ENCODE measurements at places on chromosomes 2 and 18.

DNA sequence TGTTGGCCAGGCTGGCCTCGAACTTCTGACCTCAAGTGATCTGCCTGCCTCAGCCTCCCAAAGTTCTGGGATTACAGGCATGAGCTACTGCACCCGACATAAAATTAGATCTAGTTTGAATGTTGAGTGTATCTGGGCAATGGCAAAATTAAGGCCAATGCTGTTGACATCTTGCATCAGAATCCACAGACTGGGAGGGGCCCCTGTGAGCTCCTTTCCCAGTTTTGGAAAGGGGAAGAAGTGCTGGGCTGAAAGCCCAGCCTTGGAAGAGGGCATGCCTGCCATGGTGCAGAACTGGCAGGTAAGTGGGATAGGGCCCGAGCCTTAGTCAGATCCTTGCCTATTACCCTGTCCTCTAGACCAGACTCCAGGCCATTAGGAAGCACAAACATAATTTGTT, 4.5 kb upstream of the MYOM1 start:
- no peak for DNase-seq

DNA sequence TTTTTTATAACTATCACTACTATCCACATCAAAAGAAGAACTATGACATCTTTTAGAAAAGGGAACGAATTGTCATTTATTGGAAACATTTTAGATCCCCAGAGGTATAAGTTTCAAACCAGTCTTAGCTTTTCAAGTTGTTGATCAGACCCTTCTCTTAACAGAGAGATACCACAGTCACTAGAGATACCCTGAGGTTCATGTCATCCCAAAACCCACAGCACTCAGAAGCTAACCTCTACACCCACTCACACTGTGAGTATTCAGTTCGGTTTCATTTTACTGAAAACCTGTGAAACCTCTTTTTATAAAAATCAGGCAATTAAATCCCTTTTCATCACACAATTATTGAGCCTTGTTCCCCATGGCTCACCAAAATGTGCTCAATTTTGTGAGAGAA, 156.2 kb downstream of the DTNA start:
- DNase-seq = no peak

DNA sequence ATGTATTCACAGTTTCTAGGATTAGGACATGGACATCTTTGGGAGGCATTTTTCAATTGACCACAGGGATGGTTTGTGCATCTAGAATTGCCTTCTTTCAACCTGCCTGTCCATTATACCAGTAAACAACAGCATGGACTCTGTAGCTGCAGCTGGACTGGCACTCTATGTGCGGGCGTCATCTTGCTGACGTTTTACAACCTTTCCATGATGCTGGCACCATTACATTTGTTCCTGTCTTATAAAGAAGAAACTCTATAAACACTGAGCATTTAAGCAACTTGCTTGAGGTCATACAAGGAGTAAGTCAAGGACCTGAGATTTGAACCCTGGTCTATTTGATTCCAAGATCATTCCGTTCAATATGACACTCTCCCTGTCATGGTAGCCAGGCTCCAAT, 25.4 kb upstream of the IGFBP5 start:
- DNase-seq = no peak

DNA sequence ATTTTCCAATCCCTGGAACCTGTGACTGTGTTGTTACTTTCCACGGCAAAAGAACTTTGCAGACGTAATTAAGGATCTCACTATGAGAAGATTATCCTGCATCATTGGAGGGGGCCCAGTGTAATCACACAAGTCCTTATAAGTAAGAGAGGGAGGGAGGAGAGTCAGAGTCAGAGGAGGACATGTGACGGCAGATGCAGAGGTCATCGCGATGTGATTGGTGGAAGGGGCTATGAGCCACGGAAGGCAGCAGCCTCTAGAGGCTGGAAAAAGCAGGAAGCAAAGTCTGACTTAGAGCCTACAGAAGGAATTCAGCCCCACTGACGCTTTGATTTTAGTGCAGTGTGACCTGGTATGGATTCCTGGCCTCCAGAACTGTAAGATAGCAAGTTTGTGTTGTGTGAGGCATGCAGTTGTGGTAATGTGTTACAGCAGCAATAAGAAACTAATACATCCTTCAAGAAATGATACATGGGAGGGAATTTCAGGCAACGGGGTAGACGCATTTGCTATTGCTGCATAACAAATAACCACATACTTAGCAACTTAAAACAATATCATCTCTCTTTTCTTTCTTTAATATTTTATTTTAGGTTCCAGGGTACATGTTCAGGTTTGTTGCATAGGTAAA, 112.7 kb upstream of the SERPINE2 start:
- DNase-seq = no peak

GRCh38 chr2:143937723-143938350, 582.1 kb downstream of the ZEB2 start:
- no peak for DNase-seq

DNA sequence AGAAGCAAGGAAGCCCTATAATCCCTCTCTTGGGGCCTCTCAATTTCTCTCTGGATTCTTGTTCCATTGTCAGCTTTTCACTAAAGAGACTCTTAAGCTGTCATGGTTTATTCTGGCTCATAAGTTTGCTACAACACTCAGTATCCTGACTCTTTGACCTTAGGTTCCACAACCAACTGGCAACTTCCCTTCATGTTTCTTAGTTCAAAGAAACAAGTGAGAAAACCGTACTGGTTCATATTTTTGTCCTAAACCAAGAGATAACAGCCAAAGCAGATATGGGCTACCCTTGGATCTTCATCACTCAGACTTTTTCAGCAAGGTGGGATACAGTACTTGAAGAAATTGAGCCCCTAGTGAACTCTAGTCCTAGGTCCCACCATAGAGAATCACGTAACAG, 109.9 kb upstream of the CRIM1 start:
- no peak for DNase-seq

- no peak for DNase-seq
These were observed 13.9 kb upstream of the SMCHD1 start for GRCh38 chr18:2641638-2642037.

- no peak for DNase-seq
These were observed 62.8 kb upstream of the DTNA start for GRCh38 chr18:34647251-34647650.

GRCh38 chr2:102983786-102984185, 222.0 kb downstream of the TMEM182 start:
- DNase-seq = no peak

DNA sequence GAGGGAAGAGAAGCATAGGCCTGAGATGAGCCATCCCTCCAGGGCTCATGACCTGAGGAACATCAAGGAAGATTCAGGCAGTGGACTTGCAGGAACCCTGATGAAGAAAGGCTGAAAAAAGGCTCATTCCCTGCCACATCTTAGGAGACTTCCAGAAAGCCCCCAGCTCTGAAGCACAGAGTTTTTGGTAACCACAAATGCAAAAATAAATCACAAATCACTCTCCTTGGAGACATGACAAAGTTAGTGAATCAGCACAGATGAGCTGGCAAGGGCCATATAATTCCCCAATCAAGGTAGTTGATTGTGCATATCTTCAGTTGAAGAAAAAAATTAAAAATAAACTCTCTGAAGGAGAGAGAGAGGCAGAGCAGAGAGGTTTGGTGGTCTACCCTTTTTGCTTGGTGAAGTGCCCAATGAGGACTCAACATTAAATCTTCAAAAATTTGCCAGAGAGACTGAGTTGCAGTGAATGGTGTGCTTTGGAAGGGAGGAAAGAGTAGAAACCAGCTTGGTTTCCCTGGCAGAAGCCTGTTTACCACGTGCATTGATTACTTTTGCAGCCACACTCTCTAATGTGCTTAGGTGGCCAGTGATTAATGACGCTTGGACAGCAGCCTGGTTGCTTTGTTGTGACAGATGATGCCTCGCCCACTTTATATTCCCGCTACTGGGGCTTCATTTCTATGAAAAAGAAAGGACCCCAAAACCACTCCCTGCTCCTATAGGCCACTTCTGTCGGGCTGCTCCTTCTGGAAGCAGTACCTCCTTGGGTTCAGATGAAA, 257.4 kb upstream of the SLC14A2 start:
- no peak for DNase-seq

- DNase-seq = no peak
These were observed 38.9 kb upstream of the FHL2 start for GRCh38 chr2:105437708-105438103.

DNA sequence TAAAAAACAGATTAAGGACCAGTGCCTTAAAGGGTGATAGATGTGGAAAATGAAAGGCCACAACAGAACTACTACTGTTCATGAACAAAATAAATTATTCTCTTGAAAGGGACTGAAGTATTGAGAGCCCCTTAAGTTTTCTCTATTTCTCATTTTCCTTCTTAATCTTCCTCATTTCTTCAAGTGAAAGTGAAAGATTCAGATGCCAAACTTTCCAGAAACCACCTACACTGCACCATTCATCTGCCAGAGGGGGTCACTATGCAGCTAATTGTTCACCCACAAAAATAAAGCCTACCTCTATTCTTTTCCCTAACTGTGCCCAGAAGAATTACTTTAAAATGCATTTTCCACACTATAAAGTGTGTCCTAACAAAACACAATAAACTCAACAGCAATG, 140.1 kb downstream of the NR4A2 start:
- DNase-seq = no peak

GRCh38 chr2:46812361-46813019, 103.1 kb downstream of the MCFD2 start:
- no peak for DNase-seq

DNA sequence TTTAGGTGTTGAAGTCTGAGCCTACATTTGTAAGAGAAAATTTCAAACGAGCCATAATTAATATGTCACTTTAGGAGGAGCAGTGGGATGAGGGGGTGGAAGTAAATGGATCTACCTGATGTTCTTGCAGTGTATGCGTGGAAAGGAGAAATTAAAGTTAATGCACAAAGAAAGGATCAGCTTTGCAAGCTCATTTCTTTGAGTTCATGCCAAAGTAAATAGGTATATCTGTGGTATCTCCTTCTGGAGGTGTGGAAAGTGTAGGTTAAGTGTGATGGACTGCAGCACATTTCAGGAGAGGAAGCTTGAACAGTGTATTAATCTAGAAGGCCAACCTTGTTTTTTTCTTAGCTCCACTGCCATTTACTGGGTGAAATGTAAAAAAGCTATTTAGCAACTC, 307.5 kb upstream of the ZEB2 start:
- DNase-seq = no peak

DNA sequence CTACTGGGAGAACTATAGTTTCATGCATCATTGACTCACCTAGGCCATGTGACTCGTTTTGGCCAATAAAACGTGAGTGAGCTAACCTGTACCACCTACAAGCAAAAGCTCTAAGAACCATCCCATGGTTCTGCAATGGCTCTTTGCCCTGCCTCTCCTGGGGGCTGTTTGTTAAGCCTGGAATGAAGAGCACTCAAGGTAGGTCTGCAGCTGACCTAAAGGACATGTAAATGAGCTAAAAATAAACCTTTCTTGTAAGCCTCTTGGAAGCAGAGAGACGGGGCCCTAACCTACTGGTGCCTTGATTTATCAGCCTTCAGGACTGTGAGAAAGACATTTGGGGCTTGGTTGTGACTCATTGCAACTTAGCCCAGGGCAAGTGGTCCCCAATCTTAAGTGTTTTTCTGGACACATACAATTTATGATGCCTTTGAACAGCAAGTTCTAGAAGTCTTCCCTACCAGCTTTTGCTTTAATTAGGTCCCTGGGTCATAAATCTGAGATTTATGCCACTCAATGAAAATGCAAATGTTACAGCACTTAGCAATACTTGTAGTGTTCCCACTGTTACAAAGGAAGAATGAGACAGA, 107.4 kb downstream of the OSBPL6 start:
- no peak for DNase-seq

DNA sequence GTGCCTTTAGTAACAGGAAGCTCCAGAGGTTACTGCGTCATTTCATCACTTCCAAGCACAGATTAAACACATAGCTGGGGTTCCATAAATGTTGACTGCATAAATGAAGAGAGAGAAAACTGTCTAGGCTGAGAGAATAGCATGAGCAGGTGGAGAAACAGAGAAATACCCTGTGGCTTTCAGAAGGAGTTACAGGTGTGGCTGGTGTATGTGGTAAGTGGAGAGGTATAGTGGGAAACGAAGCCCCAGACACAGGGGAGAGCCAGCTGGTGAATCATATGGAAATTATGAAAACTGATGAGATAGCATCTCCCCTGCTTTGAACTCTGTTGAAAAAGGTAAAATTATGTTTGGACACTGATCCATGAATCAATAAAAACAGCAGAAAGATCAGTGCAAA, 807.4 kb upstream of the POU3F3 start:
- DNase-seq = no peak

- DNase-seq = no peak
These were observed 31.5 kb upstream of the LGALSL start for GRCh38 chr2:64422466-64422865.

GRCh38 chr2:45352506-45352905, 258.6 kb downstream of the SRBD1 start:
- DNase-seq = no peak

DNA sequence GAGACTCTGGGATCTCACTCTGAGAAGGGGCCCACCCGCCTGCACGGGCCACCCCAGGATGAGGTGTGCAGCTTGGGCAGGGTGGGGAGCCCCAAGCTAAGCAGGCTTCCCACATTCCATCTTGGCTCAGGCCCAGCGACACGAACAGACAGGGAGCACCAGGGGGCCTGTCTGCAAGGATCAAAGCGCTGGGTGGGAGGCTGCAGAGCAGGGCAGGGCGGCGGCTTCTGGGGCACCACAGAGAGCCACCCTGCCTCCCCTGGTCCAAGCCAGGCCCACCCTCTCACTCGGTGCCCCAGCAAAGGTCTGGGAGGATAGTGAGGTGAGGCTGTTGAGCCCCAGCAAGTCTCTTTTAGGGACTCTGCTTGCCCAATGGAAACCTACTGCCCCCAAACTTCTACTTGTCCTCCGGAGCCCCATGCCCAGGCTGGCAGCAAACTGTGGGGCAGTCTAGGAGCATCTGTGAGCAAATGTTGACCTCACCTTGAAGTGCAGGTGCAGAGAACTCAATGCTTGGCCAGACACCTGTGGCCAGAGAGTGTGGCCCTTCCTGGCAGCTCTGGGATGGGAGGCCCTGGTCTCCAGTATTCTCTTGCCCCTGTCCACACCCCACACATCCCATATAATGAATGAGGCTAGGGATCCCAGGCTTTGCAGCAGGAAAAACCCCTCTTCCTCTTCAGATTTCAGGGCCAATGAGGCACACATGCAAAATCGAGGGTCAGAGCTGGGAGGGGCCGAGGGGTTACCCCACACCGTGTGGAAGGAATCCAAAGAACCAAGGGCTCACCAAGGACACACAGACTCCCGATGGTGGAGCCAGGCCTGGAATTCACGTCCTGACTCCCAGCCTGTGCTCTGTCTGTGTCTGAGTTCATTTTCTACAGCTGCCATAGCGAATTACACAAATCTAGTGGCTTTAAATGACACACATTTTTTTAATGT, 18.8 kb upstream of the GLI2 start:
- DNase-seq = no peak

- DNase-seq = no peak
These were observed 4.1 kb downstream of the GREB1 start for GRCh38 chr2:11537951-11538350.

- no peak for DNase-seq
These were observed 111.5 kb upstream of the SH3BP4 start for GRCh38 chr2:234840336-234840735.

DNA sequence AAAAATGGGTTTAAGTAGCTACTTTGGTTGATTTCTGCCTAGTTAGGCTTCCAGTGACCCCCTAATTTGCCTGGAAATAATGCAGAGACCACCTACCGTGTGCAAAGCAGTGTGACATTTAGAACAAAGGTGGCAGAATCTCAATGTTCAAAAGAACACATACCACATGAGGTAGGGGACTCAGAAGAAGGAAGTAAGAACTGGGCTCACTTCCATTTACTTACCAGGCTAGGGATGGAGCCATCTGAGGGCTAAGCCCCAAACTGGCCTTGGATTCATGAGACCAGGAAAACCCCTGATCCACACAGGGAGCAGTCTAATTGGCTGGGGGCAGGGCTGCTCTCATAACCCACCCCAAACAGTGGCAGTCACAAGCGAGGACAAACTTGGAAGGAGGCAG, 190.7 kb downstream of the NCKAP5 start:
- no peak for DNase-seq
